ENCODE measurements at places on chromosomes 2 and 18. TPM values are rescaled to one million over a fixed set of nuclear protein-coding genes. Genes with fewer than 3 reads are reported as not detected.

GRCh38 chr2:33436083-33436482 is 40.4 kb upstream of the RASGRP3 start:
- no peak for DNase-seq

BOLL gene
- not detected for total RNA-seq

MARCO gene
- total RNA-seq: 1.8 TPM

- no peak for DNase-seq
These were observed 1.9 kb downstream of the MEX3C start for GRCh38 chr18:51195451-51196117.

DNA sequence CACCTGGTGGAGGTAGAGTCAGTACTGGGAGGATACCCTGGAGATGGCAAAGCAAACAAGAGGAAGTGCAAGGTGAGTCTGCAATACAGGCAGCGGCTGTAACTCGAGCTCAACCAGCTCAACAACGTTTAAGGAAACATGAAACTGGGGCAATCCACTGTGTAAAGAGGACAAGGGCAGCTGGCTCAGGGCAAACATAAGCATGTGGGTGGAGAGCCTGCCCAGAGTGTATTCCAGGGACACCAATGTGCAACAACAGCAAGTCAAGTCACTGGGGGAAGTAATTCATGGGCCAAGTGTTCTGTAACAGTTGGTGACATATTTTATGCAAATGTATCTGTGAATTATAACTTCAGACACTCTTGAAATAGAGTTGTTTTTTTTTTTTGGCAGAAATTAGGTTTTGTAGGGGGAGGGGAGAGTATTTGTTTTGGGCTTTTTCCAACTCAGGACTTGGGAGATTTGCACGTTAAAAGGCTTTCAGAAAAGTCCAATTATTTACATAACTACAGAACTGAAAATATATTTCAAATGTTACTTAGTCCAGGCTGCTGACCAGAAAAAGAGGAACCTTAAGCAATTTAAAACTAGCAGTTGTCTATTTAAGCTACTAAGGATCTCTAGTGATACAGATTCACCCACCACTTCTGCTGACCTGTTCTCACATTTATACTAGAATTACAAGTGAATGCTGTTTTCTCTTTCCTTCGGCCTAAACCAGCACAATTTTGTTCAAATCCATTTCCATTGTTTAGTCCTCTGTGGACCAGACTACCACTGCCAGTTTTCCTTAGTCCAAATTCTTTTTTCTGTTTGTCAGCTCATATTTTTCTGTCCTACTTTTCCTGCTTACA is 18.6 kb downstream of the NRXN1 start:
- DNase-seq: peak; percentile 77

DNA sequence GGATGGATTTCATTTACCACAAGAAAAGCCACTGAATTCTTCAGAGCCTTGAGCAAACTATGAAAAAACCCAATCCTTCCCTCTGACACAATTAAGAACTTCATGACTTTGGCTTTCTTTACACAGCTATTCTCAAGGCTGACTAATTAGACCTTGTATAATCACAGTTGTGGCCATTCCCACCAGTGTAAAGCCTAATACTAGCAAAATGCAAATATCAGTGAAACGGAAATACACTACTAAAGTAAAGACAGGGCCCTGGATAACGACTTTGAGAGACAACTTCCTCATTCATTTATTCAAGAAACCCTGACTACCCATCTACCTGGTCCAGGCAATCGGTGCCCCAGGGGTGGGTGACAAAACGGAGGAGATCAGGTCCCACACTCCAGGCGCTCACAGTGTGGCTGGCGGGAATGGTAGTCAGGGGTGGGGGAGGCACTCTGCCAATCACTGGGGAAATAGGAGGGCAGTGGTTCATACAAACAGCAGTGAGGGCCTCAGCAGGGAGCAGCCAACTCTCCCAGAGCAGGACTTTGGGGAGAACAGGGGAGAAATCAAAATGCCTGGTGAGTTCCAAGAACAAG is 28.1 kb downstream of the TMEM163 start:
- no peak for DNase-seq

ENOSF1 gene
- total RNA-seq: 42.4 TPM

GRCh38 chr2:116716038-116716437 is 1098.5 kb upstream of the DDX18 start:
- no peak for DNase-seq

TCF23 gene
- total RNA-seq: not detected

DNMT3A gene
- total RNA-seq: 6.7 TPM

ARHGAP15 gene
- total RNA-seq: 4.6 TPM

VWA3B gene
- total RNA-seq: 2.5 TPM

DNA sequence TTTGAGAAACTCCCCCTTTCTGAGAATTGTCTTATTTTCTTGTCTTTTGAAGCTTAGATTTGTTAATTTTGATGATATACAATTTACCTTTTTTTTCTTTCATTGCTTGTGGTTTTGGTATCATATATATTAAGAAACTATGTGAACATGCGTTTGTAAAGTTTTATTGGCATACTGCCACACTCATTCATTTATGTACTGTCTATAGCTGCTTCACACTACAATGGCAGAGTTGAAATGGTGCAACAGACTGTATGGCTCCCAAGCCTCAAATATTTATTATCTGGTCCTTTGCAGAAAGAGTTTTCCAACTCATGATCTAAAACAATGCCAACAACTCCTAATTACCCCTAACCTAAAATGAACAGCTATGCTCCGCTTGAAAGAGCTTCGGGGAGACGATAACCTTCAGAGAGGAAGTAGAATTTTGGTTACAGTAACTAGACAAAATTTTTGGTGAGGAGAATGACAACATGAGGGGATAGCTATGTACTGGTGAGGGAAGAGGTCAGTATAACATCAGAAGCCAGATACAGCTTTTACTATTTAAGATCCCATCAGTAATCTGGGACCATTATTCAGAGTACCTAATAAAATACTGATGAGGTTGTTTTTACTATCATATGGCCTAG is 16.1 kb downstream of the PPP3R1 start:
- DNase-seq: no peak

MROH2A gene
- total RNA-seq: 0.61 TPM

DNA sequence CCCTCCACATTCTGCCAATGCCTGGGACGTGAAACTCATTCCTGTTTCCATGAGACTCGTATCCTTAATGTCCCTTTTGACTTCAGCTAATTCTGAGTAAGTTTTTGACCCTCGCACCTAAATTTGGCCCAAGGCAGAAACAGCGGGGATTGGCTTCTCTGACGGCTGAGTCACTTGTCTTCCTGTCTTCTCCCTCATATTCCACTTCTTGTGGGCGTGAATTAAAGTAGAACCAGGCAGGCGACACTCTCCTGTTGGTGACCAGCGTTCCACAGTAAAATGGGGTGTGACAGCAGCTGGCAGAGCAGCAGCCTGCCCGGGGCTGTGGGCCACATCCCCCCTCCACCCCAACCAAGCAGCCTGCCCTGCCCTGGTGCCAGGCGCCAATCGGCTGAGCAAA is 15.5 kb downstream of the TTC32 start:
- DNase-seq: no peak

GRCh38 chr18:5425721-5426120 is 118.1 kb downstream of the EPB41L3 start:
- no peak for DNase-seq

SDC1 gene
- 825 TPM for total RNA-seq

- no peak for DNase-seq
These were observed 35.3 kb downstream of the MROH2A start for GRCh38 chr2:233813236-233814055.

AOX1 gene
- total RNA-seq: 18.3 TPM

- no peak for DNase-seq
These were observed 312.9 kb downstream of the MTX2 start for GRCh38 chr2:176582176-176582575.

DNA sequence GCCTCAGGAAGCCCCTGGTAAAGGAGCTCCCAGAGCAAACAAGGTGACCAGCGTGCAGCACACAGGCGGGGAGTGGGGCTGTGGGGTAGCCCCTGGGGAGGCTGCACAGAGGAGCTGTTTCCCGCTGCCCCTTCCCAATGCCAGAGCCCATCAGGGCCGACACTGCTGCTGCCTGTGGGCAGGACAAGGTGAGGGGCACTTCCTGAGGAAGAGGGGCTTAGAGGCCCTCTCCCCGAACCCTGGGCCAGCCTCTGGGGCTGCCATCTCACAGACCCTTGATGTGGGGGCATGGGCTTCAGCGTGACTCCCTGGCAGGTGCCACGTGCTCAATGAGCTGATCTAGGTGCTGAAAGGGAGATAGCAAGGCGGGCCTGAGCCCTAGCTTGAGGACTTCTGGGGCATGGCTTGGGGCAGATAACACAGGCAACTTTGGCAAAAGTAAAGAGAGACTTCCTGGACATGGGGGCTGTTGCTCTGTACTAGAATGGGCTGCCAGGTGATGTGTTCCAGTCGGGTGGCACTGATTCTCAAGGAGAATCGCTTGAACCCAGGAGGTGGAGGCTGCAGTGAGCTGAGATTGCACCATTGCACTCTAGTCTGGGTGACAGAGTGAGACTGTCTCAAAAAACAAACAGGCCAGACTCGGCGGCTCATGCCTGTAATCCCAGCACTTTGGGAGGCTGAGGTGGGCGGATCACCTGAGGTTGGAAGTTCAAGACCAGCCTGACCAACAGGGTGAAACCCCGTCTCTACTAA is 9.9 kb upstream of the KLF11 start:
- DNase-seq: no peak

DNA sequence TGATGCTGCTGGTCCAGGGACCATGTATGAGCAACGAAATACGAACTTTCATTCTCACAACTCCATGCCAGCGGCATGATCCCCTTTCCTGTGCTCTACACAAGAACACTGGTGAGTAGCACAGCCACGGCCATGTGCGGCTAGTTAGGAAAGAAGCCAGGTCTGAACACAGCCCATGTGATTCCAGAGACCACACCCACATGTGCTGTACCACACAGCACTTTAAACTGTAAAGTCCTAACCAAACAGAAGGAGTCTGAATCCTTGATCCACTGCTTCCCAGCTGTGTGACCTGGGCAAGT is 33.0 kb upstream of the ACAA2 start:
- DNase-seq: no peak

- DNase-seq: no peak
These were observed 40.0 kb downstream of the PKDCC start for GRCh38 chr2:42087857-42088195.

DNA sequence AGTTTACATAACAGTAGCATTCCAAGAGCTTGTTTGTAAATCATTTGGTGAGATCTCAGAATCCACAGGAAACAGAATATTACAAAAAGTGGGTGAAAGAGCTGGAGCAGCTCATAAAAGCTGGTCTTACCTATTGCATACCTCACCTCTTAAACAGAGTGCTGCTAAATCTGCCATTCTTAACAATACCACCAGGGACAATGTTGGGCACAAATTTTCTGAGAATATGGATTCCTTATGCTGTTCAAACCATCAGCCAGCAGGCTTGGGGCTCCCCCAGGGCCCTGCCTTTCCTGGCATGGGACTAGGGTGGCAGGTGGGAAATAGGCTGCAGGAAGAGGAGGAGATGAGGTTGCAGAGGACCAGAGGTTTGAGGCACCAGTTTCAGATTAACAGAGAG is 55.6 kb downstream of the TGFA start:
- DNase-seq: no peak

SPRED2 gene
- 16.9 TPM for total RNA-seq

- no peak for DNase-seq
These were observed 34.1 kb upstream of the KCNF1 start for GRCh38 chr2:10877651-10878111.

- no peak for DNase-seq
These were observed 5.0 kb downstream of the ST8SIA5 start for GRCh38 chr18:46751882-46752281.

Data from lower leg skin (tissue), 4 donors.